ENCODE measurements at places on chromosomes 6 and 20.

DNA sequence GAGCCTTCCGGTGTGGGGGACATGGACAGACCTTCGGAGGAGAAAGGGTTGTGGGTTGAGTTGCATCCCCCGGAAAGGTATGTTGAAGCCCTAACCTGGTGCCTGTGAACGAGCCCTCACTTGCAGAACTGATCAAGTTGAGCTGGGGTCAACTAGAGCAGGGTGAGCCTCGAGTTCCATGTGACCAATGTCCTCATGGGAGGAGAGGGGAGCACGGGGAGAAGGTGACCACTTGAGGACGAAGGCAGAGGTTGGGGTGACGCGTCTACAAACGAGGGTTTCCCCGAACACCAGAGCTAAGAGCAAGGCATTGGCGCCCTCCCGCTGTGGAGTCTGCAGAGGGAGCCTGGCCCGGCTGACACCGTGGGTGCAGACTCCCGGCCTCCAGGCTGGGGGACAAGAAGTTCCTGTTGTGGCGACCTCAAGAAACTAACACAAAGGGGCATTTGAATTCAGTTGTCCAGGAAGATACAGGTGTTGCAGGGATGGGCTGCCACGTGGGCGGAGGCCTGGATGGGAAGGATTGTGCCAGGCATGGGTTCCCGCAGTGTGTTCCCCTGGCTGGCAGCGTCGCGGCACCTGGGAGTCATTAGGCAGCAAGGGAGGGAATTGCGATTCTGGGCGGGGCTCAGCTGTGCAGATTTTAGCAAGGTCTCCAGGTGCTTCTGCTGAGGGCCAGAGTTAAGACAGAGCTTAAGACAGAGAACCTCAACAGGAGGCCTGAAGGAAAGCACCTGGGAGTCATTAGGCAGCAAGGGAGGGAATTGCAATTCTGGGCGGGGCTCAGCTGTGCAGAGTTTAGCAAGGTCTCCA lies 20.4 kb upstream of the UNC93A start:
- no peak for DNase-seq

DNA sequence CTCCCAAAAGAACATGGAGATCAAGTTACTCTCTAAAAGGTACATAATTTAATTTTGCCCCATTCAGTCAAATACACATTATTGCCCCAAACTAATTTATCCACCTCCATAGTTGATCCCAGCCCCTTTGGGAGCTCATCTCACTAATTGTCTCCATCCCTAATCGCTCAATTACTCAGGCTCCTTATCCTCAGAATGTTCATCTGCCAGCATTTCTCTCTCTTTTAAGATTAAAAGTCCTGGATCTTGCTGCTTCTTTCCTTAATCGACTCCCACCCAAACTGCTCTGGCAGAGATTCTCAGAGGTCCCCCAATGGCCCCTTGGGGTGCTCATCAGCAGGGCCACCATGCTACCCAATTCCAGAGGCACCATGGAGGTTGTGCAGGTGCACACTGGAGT lies 18.4 kb upstream of the NNAT start:
- no peak for DNase-seq

GRCh38 chr20:50304923-50305635 lies 114.4 kb downstream of the CEBPB start:
- DNase-seq, result no peak

GRCh38 chr20:47466213-47466612 lies 35.5 kb upstream of the NCOA3 start:
- DNase-seq, result no peak

DNA sequence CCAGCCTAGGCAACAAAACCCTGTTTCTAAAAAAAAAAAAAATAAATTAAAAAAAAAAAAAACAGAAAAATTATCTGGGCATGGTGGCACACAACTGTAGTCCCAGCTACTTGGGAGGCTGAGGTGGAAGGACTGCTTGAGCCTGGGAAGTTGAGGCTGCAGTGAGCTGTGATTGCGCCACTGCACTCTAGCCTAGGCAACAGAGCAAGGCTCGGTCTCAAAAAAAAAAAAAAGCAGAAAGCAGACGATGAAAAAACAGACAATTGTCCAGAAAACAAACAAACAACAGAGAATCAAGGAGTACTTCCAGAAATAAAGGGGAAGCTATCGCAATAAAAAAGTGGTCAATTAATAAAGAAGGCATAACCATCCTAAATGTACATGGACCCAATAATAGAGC lies 229.4 kb downstream of the GMDS start:
- no peak for DNase-seq

DNA sequence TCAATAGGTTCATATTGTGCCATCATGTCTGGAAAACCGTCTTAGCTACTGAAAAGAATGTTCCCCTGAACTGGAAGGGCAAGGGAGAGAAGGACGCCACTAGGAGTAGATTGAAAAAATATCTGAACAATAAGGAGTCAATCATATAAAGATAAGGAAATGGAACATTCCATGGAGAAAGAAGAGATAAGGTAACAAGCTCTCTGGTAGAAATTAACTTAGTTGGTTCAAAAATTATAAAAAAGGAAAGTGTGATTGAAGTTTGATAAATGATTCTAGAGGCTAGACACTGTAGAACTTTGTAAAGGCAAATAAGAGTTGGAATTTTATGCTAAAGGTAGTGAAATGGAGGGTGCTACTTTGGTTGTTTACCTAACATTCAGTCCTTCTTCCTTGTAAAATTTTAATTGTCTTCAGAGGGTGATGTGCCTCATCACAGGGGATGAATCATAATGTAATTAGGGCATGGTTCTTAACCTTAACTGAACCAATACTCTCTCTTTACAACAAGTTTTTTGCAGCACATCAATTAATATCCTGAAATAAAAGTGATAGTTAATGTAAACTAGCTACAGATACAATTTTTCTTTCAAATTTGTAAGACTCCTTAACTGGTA lies 135.5 kb downstream of the GPX5 start:
- DNase-seq, result no peak

- peak; percentile 54 for DNase-seq
Measured at GRCh38 chr6:76876922-76877553, 586.3 kb downstream of the HTR1B start.

DNA sequence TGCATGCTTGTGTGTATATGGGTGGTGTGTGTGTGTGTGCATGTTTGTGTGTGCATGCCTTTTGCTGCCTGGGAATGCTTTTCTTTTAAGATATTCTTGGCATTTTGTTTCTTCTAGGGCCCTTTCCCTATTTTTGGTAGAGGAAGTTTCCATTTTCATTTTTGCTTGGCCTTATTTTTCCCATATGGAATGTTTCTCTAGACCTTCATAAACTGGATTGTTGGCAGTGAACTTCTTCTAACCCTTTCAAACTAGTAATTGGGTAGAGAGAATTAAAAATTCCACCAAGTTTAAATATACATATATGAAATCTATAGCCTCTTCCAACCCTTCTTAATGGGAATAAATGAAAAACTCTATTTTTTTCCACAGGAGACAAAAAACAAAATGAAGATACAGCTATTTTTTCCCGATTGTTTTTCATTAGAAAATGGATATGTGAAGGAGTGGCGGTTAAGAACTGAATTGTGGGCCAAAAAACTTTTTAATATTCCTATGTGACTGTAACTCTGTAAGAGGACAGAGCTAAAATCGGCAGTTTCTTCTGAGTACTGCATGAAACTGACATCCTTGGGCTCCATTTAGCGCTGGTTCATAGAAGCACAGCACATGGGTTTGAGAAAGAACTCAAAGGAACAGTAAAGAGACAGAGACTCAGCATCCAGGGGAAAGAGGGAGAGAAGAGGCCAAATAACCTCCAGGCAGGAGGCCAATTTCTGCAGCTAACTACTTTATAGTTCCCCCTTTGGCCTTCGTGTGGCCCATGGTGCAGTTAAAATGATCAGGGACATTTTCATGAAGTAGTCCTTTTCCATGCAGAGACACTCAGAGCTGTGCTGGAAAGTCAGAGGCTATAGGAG lies 102.1 kb downstream of the TMEM170B start:
- DNase-seq, result no peak

GRCh38 chr6:163367497-163368183 lies 46.9 kb upstream of the QKI start:
- DNase-seq, result no peak

- DNase-seq, result no peak
Measured at GRCh38 chr6:109225946-109226345, 130.6 kb downstream of the CEP57L1 start.

DNA sequence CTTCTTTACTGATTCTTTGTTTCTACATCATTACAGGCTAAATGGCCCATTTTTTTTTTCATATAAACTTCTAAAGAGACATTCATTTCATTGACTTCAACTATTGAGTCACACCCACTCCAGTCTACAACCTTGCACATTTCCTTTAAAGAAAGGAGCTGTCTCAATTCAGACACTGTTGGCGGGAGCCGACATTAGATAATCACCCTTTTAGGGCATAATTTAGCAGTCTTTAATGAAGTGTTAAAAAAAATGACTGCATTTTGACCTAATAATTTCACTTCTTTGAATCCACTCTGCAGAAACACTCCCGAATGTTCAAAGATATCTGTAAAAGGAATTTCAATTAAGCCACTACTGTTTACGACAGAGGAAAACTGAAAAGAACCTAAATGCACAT lies 1.5 kb downstream of the EPM2A start:
- DNase-seq, result no peak
